T-helper 17 cell (primary cell): ENCODE measurements at places on chromosomes 1 and 21.

DNA sequence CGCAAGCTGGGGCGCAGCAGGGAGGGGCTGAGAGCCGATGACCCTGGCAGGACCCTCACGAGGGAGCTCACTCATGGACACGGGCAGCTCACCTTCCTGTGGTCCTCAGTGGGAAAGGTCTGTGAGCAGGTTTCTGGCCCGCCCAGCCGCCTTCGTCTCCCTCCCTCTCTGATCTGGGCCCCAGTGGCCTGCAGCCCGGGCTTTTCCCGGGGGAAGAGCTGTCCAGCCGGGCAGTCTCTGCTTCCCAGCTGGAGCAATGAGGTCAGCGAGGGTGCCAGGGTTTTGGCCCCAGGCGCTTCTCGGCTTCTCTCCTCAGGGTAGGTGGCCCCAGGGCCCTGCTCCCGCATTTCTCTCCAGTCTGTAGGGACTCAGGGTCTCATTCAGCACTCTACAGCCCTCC lies 22.2 kb upstream of the ARHGEF16 start:
- H3K27ac ChIP-seq, result no peak overlapping the region
- no peak overlapping the region for H3K4me3 ChIP-seq
- no peaks in the 10 kb centered on the region for H3K36me3 ChIP-seq

- H3K4me3 ChIP-seq, result no peak overlapping the region
- H3K27ac ChIP-seq, result no peak overlapping the region
- DNase-seq, result no peak
- no peaks in the 10 kb centered on the region for H3K4me1 ChIP-seq
- H3K27me3 ChIP-seq, result peaks cover 32% of the 10 kb centered on the region
Observed at GRCh38 chr1:156344409-156344808, 6.1 kb downstream of the TSACC start.

DNA sequence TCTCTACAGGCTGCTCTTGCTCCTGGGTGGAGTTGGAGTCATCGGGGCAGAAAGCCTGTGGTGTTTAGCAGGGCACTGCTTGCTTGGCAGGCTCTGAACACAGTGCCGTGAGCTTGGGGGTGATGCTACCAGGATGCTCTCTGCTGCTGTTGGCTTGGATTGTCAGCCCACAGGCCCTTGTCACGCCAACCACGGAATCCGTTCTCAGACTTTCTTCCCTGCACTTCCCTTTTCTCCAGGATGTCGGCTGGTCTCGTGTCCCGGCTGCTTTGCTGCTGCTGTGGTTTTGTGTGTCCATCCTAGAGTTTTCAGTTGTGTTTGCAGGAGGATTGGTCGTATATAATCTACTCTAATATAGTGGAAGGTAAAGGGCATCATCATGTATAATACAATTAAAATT lies 44.4 kb upstream of the TTC34 start:
- no peak overlapping the region for H3K27ac ChIP-seq
- no peak overlapping the region for H3K4me3 ChIP-seq
- H3K36me3 ChIP-seq, result peaks cover 3% of the 10 kb centered on the region
- peaks cover 13% of the 10 kb centered on the region for H3K4me1 ChIP-seq
- H3K27me3 ChIP-seq, result peaks cover 12% of the 10 kb centered on the region

DNA sequence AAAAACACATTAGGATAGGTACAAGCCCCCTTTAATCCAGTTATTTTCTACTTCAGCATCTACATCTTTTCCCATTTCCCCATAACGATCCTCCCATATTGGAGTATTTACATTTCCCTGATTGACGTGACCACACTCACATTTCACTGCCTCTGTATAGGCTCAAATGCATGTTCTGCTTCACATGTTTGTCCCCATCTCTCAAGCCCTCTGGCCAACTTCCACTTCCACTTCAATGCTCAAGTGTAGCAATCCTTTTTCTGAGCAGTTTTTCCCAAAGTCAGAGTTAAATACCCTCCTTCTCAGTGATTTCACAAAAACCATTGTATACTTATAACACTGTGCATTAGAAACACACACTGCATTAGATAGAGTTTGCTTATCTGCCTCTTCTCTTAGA lies 61.8 kb upstream of the TTLL7 start:
- no peak overlapping the region for H3K27ac ChIP-seq
- no peaks in the 10 kb centered on the region for H3K4me1 ChIP-seq
- peaks cover 28% of the 10 kb centered on the region for H3K27me3 ChIP-seq
- no peak overlapping the region for H3K4me3 ChIP-seq

GRCh38 chr1:152886085-152886484 lies 8.0 kb downstream of the SMCP start:
- H3K27ac ChIP-seq, result no peak overlapping the region
- no peak overlapping the region for H3K4me3 ChIP-seq
- H3K4me1 ChIP-seq, result peaks cover 2% of the 10 kb centered on the region
- H3K27me3 ChIP-seq, result peaks cover 10% of the 10 kb centered on the region
- no peaks in the 10 kb centered on the region for H3K36me3 ChIP-seq
- no peak for DNase-seq

GRCh38 chr1:85681087-85681486 lies 27.1 kb downstream of the ZNHIT6 start:
- peaks cover 3% of the 10 kb centered on the region for H3K36me3 ChIP-seq
- H3K4me1 ChIP-seq, result peaks cover 3% of the 10 kb centered on the region
- H3K27me3 ChIP-seq, result no peaks in the 10 kb centered on the region
- no peak overlapping the region for H3K27ac ChIP-seq
- no peak for DNase-seq

DNA sequence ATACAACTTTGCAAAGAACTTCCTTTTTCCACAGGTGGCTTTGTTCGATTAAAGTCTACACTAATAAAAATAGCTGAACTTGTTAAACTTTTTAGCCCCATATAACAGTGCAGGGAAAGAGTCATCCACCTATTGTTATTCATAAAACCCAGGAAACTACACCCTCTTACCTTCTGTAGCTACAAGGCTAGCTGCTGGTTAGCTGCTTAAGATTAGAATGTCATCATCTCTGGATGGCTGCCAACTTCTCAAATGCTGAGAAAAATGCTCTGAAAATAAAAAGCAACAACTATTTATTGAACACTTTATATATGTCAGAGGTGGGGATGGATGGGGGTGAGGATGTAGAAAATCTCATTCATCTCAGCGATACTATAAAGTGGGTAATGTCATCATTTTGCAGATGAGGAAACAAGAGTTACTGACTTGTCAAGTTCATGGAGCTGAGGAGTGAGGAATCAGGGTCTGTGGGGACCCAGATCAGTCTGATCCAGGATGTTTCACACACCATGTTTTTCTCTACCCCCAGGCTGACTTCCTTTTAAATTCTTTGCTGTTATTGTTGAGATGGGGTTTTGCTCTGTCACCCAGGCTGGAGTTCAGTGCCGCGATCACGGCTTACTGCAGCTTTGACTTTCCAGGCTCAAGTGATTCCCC lies 17.1 kb downstream of the ATP5PF start:
- no peaks in the 10 kb centered on the region for H3K27me3 ChIP-seq
- peaks cover 12% of the 10 kb centered on the region for H3K36me3 ChIP-seq
- no peak overlapping the region for H3K27ac ChIP-seq
- H3K4me3 ChIP-seq, result no peak overlapping the region

DNA sequence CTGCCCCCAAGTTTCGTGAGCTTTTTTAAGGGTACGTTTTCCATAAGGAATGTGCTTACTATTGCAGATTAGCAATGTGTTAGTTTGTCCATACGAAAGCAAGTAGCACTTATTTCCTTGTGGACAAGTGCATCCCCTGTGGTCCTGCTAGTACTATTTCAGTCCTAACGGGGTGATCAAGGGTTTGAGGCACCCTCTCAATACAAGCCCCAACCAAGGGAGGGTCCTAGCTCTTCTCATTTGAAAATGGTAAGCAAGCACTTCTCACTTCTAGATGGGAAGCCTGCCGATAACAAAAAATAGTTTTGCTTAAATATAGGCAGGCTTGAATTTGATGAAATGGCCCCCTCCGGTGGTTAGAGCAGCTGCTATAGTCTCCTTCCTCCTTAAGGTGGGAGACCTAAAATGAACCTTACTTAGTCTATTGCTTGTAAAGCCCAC lies 64.0 kb upstream of the HMCN1 start:
- peaks cover 20% of the 10 kb centered on the region for H3K4me1 ChIP-seq
- H3K27me3 ChIP-seq, result peaks cover 5% of the 10 kb centered on the region
- no peaks in the 10 kb centered on the region for H3K36me3 ChIP-seq
- H3K4me3 ChIP-seq, result no peak overlapping the region
- DNase-seq, result no peak
- H3K27ac ChIP-seq, result peak overlapping the region; percentile 49
